ENCODE measurements at places on chromosomes 6 and 20.

DNA sequence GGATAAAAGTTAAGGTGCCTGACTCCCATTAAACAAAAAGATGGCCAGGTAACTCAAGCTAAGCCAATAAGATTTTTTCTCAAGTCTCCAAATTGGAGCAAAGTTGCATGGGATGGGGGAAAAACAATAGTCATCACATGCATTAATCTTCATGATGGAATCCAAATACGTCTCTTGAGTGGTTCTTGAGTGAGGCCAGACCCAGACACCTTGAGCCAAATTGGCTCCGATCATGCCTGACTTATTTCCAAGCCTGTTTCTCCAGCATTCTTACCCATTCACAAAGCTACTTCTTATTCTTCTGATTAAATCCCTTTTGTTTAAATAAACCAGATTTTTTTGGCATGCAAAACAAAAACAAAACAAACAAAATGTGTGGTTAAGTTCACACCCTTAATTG, 420.3 kb upstream of the NRSN1 start:
- no peak for DNase-seq

DNA sequence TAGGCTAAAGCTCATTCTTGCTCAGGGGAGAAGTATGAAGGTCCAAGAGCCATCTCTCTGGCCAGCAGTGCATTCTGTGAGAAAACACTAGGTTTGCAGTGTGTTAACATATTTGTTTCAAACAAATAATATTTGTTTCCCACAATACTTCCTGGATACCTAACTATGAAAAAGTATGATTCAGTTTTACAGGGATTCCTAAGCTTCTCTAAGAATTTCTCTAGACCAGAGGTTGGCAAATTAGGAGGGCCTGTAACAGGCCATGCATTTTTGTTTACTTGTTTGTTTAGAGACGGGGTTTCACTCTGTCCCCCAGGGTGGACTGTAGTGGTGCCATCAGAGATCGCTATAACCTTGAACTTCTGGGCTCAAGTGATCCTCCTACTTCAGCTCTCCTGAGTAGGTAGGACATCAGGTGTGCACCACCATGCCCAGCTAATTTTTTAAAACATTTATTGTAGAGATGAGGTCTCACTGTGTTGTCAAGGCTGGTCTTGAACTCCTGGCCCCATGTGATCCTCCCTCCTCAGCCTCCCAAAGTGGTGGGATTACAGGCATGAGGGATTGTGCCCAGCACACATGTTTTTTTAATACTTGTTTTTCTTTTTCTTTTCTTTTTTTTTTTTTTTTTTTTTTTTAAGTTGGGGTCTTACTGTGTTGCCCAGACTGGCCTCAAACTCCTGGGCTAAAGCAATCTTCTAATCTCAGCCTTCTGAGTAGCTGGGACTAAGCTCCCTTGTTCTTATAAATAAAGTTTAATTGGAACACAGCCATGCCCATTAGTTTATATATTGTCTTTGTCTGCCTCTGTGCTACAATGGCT, 71.7 kb downstream of the ADGRG6 start:
- DNase-seq, result peak; percentile 47

GRCh38 chr20:20743511-20744169, 31.2 kb upstream of the RALGAPA2 start:
- DNase-seq, result no peak

GRCh38 chr6:134853111-134854055, 96.5 kb downstream of the ALDH8A1 start:
- DNase-seq, result peak; percentile 87

GRCh38 chr6:134921721-134922261, 28.1 kb downstream of the ALDH8A1 start:
- no peak for DNase-seq

- no peak for DNase-seq
Observed at GRCh38 chr6:80579391-80580023, 473.0 kb downstream of the BCKDHB start.

GRCh38 chr20:35454881-35455609, at the start of gene CEP250:
Gene CEP250 (plus strand): TSS chr20:35455598. CDS start chr20:35462368, 6,770 bp downstream.
- DNase-seq, result peak; percentile 97

DNA sequence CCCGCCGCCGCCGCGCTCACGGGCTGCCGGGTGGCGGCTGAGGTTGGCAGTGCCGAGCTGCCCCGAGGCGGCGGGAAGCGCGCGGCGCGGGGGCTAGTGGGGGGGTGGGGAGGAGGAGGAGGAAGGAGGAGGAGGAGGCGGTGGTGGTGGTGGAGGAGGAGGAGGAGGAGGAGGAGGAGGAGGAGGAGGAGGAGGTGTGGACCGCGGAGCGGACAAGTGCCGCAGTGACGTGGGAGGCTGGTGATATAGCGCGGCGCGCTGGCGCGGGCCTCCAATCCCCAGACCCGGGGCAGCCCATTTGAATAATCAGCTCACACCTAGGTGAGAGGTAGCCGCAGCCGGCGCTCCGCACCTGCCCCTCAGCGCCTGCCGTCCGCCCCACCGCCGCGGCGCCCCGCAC, at the start of gene FOXA2:
Gene FOXA2, minus strand, starts transcription at position 51 of the 400 bp plus-strand sequence. CDS start 294 bp downstream, outside the sequence.
- no peak for DNase-seq

- no peak for DNase-seq
Observed at GRCh38 chr6:5121479-5121878, 36.3 kb downstream of the PPP1R3G start.

GRCh38 chr6:56227071-56227879, 20.1 kb downstream of the COL21A1 start:
- peak; percentile 51 for DNase-seq

GRCh38 chr6:84284428-84285049, 57.1 kb upstream of the CEP162 start:
- peak; percentile 32 for DNase-seq

- no peak for DNase-seq
Observed at GRCh38 chr6:89013438-89013837, 50.0 kb upstream of the RNGTT start.

DNA sequence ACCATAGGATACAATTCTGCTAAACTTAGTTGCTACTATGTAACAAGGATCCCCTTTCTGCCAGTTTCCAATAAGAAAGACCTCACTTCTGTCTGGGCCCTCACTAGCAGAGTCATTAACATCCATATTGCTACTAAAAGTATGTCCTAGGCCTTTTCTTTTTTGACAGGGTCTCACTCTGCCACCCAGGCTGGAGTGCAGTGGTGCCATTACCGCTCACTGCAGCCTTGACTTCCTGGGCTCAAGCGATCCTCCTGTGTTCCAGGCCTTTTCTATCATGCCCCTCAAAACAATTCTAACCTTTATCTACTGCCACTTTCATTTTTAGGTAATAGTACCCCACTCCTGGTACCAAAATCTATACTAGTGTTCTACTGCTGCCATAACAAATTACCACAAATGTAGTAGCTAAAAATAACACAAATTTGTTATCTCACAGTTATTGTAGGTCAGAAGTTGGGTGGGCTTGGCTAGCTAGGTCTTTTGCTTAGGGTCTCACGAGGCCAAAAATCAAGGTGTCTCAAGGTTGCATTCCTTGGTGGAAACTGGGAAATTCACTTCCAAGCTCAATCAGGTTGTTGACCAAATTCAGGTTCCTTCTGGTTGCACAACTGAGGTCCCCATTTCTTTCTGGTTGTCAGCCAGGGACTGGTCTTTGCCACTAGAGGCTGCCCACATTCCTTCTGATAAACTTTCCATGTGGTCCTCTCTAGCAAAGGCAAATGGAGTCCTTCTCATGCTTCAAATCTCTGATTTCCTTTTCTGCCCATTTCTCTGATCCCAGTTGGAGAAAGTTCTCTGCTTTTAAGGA, 3.0 kb downstream of the CSNK2A1 start:
- DNase-seq, result no peak

DNA sequence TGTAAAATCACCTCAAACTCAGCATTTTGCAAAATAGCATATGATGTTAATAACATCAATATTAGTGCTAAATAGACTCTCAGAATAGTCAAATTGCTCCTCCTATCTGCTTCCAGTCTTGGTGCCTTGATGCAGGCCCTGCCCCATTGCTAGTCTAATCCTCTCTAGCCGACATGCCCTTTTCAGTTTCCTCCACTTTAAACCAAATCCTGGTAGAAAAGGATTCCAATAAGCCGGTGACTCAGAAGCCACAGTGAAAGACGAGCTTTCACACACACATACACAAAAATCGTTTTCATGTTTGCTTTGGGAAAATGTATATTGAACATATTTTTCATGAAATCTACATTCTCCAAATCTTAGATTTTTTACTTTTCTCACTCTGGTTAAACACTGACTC, 203.1 kb downstream of the LMBRD1 start:
- no peak for DNase-seq

DNA sequence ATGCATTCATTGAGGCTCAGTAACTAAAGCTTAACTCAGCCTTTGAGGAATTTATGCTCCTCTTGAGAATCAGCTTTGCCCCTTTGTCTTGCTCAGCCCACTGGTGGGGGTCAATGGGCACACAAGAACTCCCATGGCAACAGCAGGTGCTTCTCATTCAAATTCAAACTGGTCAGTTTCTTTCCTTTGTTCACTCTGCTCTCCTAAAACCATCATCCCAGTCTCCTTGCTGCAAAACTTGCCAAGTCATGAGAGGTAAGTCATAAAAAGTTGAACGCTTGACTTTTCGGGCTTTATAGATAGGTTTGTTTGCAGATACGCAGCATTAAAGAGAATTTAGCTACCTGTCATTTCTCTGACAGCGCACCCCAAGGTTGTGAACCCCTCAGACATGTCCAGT, 146.8 kb downstream of the TFAP2A start:
- DNase-seq, result no peak

GRCh38 chr6:111944541-111944940, 71.3 kb upstream of the FYN start:
- no peak for DNase-seq

Data from ELR (cell line).